RWPE1 (cell line): ENCODE measurements at places on chromosomes 1 and 21.

- DNase-seq: no peak
Observed at GRCh38 chr1:62295921-62296491, 23.2 kb downstream of the KANK4 start.

GRCh38 chr1:115880981-115881672, 40.2 kb upstream of the NHLH2 start:
- DNase-seq: no peak

DNA sequence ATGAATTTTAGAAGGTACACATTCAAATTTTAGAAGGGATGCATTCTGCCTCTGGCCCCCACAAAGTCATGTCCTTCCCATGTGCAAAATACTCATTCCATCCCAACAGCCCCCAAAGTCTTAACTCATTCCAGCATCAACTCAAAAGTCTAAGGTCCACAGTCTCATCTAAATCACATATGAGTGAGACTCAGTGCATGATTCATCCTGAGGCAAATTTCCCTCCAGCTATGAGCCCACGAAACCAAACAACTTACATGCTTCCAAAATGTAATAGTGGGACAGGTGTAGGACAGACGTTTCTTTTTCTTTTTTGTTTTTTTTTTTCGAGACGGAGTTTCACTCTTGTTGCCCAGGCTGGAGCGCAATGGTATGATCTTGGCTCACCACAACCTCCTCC, 12.5 kb upstream of the WNT2B start:
- no peak for DNase-seq

DNA sequence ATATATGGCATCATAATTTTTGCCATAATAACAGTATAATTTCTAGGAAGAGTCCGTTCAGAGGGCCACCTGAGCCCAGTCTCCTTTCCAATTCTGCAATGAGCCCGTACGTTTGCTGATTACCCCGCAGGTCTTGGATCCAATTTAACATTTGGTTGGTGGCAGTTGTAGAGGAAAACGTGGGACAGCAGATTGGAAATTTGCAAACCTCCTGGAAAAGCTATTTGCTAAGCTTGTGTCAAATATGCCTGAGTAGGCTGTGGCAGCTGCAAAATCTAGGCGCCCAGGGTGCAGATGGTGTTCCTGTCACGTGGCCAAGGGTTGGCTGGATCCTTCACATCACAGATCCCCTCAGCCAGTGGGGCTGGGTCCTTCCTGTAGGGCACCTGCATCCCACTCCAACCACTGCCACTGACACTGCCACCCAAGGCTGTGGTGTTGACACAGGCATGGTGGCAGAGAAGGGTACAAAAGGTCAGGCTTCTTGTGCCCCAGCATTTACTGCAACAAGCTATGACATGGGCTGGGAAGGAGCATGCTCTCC, 174.8 kb upstream of the SYT6 start:
- no peak for DNase-seq

GRCh38 chr1:91026777-91027176, 4.9 kb upstream of the ZNF644 start:
- peak; percentile 16 for DNase-seq

DNA sequence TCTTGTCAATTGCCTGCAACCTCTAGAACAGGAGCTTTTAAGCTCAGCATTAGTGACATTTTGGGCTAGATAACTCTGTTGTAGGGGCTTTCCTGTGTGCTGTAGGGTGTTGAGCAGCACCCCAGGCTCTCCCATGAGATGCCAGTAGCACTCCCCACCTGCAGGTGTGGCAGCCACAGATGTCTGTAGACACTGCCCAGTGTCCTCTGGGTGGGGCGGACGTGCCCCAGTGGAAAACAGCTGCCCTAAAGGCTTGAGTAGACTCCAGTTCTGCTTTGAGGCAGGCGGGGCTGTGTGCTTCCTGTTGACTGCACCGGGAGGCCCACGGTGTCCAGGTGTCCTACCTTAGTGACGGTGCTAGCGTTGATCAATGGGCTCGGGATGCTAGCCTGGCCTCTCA, 16.9 kb upstream of the PWP2 start:
- DNase-seq: no peak

- DNase-seq: peak; percentile 70
Observed at GRCh38 chr1:32817815-32818786, 648 bp downstream of the S100PBP start.

GRCh38 chr1:20588634-20589225, at the start of gene CDA:
CDA (plus strand) TSS chr1:20589097; CDS start chr1:20589130, 33 bp downstream.
- peak; percentile 82 for DNase-seq

- no peak for DNase-seq
Observed at GRCh38 chr21:16071092-16071491, 341.3 kb downstream of the USP25 start.

GRCh38 chr1:85838238-85838637, 130.0 kb upstream of the ZNHIT6 start:
- DNase-seq: no peak

DNA sequence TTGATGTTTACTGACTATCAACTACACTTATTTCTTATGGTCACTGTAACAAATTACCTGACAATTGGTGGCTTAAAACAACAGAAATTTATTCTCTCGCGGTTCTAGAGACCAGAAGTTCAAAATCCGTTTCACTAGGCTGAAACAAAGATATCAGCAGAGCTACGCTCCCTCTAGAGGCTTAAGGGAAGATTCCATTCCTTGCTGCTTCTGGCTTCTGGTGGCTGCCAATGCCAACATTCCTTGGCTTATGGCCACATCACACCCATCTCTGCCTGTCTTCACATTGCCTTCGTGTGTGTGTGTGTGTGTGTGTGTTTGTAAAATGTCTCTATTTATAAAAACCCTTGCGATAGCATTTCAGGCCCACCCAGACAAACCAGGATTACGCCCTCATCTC, 66.4 kb downstream of the LMX1A start:
- no peak for DNase-seq

DNA sequence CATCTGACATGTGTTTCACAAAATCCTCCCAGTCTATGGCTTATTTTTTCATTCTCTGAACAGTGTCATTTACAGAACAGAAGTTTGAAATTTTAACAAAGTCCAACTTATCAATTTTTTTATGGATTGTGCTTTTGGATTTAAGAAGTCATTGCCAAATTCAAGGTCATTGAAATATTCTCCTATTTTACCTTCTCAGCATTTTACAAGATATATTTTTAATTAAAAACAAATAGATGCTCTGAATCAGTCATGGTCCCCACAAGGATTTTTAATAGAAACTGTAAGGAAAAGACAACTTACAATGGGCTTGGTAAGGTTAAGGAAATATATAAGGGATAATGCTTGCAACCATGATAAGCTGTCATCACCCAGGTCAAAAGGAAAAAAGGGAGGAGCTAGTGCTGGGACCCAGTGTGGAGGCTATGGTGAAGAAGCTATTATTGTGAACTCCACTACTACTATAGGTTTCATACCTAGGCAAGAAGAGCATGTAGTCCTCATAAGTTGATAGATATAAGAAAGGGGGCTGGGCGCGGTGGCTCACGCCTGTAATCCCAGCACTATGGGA, 144.5 kb upstream of the KCNJ15 start:
- DNase-seq: no peak

DNA sequence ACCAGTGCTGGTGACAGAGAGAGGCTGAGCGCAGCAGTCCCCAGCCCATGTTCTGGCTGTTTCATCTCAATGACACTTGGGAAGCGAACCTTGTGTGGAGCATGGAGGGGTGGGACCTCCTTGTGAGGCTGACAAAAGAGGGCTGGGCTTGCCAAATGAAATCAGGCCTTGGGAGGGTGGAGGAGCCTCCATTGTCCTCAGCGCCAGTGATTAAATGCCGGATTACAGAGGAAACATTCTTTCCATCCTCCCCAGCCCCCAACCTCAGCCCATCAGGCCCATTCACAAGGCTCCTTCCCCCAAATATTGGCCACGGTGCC, 63.3 kb upstream of the PAXBP1 start:
- no peak for DNase-seq

DNA sequence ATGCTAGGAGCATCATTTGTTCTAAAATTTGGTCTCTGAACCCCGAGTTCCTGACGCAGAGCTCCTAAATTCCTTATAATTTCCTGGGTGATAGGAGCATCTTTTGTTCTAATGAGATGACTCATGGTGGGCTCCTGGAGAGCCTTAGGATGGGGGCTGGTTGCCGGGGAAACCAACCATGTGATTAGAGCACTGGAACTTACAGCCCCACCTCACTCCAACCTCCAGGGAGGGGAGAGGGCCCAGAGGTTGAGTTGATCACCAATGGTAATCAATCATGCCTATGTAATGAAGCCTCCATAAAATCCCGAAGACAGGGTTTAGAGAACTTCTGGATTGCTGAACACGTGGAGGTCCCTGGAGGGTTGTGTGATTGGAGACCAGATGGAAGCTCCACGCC, 7.7 kb downstream of the SHISAL2A start:
- no peak for DNase-seq

DNA sequence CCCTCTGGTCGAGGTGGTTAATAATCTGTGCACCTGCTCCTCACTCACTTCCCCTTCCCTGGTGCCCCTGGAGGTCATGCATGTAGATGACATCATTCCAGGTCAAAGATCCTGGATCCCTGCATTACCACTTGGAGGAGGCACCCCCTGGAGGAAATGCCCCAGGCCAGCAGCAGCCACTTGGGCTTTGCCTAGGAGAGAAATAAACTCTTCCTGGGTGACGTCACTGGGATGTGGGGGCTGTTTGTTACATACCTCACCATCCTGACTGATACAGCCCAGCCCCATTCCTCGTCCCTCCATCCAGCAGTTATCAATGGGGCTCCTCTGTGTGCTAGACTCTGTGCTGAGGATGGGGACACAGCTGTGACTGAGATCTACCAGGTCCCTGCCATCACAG, 433.6 kb downstream of the PTPRU start:
- no peak for DNase-seq

DNA sequence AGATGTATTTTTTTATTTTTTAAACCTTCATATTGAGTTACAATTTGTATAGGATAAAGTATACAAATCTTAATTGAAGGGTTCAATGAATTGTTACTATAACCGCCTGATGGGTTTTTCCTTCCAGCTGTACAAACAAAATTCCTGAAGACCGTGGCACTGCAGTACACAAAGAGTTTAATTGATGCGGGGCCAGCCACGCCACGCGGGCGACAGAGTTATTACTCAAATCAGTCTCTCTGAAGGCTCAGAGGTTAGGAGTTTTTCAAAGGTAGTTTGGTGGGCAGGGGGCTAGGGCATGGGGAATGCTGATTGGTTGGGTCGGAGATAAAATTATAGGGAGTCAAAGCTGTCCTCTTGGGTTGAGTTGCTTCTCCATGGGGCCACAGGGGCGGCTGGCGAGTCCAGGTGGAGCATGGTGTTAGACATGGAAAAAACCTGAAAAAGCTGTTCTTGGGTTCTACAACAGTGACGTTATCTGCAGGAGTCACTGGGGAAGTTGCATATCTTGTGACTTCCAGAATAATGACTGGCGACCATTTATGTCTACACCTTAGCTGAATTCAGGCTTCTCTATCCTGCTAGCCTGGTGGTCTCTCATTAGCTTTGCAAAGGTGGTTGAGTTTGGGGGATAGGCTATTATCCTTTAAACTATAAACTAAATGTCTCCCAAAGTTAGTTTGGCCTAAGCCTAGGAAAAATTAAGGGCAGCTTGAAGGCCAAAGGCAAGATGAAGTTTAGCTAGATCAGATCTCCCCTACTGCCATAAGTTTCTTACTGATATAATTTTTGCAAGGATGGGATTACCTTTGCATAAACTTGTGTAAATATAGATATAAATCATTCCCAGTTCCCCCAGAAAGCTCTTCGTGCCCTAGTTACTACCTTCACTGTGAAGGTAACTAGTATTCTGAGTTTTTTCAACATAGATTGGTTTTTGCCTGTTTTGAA, 13.0 kb upstream of the TMEM9 start:
- DNase-seq: no peak

DNA sequence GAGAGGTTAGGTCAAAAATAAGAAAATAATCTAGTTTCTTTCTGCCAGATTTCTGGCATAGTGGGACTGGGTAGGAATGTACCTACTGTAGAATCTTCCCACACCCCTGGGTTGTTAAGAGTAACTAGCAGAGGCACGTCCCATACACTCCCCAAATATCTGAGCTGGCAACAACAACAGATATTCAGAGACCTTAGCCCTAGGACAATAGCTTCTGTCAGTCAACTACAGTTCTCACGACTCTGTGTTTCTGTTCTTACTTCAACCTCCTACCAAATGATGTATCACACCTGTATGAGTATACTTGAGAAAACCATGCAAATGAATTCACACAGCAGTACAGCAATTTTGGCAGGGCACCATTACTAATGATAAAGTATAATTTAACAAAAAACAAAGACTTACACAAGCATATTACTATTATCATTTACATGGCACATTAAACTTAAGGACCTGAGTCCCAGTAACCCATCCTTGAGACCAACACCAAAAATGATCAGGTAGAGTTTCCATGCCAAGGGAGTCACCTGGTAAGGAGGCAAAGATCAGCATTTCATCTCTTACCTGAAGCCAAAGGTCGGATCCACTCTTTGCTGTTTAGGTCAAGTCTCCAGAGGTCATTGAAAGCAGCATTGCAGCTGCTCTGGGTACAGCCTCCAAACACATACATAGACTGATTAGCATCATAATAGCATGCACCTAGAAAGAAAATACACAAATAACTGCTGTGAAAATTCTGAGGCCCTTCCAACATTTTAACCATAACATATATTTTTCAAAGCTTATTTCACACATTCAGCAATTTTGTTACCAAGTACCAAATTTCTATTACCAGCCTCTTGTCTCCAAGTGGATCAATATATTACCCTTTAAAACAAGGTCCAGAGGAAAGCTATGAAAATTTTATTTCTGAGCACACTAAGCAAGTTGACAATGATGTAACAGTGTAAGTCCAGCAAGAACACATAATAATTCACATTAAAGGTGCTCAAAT, 57.5 kb upstream of the CPLANE2 start:
- peak; percentile 23 for DNase-seq

GRCh38 chr1:234916840-234917239, 211.8 kb downstream of the TOMM20 start:
- no peak for DNase-seq

- DNase-seq: no peak
Observed at GRCh38 chr21:38389896-38390295, 108.4 kb downstream of the ERG start.

- peak; percentile 64 for DNase-seq
Observed at GRCh38 chr1:84936116-84936810, 43.3 kb upstream of the LPAR3 start.

GRCh38 chr1:1963570-1963969, 40.0 kb downstream of the CFAP74 start:
- no peak for DNase-seq

- no peak for DNase-seq
Observed at GRCh38 chr1:116405241-116406135, 32.4 kb downstream of the ATP1A1 start.
